Upper lobe of left lung (tissue), 6 donors: ENCODE measurements at places on chromosomes 1 and 21. TPM values are rescaled to one million over a fixed set of nuclear protein-coding genes. Genes with fewer than 3 reads are reported as not detected.

DNA sequence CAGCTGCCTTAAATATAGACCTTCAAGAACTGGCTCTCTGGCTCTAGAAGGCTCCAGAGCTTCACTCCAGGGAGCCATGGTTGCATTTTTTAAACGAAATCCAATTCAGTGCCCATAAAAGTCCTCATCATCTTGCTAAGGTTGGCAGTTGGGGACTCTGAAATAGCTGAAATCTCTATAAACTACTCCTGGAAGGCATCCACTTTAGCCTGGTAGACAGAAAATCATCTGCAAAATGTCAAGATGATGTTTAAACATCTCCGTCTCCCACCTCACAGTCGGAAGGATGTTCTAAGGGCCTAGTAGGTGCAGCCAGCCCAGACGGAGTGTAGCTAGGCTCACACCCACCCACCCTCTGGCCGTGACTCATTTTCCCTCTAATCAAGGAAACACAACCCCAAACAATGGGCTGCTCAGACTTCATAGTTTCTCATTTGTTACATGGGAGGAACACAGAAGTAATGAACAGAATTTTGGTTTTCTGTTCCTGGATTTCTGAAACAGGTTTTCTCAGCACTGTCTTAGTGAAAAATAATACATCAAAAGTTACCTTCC lies 235.4 kb upstream of the KAZN start:
- DNase-seq, result no peak

The SLC37A1 gene
- 69.9 TPM for total RNA-seq

DNA sequence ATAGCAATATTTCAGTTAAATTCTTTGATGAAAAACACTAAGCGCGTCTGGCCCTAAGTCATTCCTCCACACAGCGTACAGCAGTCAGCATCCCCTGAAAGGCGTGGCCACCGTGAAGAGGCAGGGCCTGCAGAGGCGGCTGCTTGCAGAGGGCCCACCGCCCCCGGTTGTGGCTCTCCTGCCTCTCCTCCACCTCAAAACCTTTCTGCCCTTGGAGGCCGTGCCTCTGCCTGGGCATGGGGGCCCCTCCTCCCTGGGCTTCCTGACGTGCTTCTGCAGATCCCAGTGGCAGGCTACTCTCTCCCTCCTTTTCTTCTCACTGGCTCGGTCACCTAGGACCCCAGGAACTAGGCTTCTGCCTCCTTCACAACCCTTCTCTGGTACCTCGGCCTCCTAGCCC lies 16.2 kb downstream of the CLSTN1 start:
- no peak for DNase-seq

The CENPL gene
- total RNA-seq, result 1.8 TPM

The SYPL2 gene
- total RNA-seq, result 0.30 TPM

The UBAP2L gene
- total RNA-seq, result 137 TPM

The CIART gene
- total RNA-seq, result 3.0 TPM

The ZNF683 gene
- total RNA-seq, result 1.3 TPM

DNA sequence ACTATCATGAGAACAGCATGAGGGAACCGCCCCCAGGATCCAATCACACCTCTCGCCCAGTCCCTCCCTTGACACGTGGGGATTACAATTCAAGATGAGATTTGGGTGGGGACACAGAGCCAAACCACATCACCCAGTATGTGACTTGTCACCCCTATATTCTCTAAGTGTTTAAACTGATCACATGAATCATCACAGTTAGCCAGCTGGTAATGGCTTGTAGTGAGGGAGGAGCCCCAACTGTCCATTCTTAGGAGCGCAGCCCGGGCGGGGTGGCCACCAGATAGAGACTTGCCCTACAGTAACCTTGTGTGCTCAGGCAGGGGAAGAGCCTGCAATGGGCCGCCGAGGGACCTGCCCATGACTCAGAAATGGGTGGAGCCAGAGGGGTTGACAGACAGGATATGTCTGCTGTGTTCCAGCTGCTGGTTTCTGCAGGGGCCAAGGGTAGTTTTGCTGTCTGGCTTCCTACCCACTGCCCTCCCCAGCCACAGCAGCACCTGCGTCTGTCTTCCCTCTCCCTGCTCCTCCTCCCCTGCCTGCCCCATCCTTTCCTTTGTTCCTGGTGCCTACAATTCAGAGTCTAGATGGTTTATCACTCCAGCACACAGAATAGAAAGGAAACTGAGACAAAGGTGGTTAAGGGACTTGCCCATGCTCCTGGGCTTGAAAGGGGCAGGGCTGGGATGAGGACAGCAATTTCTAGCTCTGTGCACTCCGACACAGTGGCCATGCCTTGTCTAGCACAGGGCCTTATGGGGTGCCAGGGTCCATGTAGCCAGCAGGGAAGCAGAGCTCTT lies 9.2 kb downstream of the ABCG1 start:
- peak; percentile 95 for DNase-seq

DNA sequence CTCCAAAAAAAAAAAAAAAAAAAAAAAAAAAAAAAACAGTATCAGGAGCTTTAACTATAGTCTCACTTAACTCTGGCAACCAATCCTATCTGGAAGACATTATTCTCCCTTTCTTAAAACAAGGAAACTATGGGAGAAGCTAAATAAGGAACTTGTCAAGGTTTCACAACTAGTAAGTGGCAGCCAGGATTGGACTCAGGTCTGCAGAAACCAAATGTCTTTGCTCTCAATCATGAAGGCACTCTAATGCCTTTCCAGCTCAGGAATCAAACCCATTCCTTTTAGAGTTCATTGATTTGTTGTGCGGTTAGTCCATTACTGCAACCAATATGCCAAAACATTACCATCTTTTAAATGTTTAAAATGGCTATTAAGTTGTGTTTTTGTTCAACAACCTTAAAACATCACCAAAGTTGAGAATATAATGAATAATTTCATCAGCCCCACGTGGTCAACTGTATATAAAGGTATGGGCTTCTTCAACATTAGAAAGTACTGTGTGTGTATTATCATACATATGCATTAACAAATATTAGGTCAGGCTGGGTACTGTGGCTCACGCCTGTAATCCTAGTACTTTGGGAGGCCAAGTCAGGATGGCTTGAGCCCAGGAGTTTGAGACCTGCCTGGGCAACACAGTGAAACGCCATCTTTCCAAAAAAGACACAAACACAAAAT lies 1.5 kb downstream of the EPRS1 start:
- DNase-seq, result no peak

DNA sequence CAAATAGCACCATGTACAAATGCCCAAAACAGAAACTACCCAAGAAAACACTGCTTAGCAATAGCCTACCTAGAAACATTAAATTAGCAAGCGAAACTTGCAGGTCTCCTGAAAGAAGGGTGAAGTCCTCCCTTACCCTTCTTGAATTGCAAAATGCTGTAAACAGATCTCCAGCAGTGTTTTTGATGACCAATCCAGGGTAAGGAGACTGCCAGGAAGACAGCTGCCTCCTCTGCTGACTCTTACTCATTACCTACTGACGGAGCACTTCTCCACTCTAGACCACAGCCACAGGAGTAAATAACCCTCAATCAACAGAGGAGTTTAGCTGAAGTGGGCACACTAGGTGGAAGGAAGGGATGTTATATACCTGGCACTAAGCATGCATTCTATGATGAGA lies 32.2 kb upstream of the GADD45A start:
- no peak for DNase-seq

The FAM43B gene
- total RNA-seq, result 1.2 TPM

- DNase-seq, result no peak
Measured at GRCh38 chr1:4745560-4745959, 91.2 kb downstream of the AJAP1 start.

GRCh38 chr1:194802572-194802971 lies 1616.2 kb upstream of the B3GALT2 start:
- no peak for DNase-seq

DNA sequence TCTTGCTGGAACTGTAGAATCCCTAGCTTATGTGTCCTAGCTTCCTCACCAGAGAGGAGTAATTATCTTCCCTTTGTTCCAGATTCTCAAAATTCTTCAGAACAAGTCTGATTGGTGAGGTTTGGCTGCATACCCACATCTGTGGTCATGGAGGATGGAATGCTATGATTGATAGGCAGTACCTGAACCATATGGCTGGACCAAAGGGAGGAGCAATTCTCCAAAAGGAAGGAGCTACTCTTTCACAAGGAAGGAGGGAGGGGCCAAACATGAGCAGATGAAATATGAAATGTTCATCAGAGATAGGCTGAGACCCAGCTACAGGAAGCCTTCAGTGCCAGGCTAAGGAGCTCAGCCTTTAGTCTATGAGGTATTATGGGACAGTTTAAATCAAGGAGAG lies 5.0 kb upstream of the RNF19B start:
- DNase-seq, result no peak

DNA sequence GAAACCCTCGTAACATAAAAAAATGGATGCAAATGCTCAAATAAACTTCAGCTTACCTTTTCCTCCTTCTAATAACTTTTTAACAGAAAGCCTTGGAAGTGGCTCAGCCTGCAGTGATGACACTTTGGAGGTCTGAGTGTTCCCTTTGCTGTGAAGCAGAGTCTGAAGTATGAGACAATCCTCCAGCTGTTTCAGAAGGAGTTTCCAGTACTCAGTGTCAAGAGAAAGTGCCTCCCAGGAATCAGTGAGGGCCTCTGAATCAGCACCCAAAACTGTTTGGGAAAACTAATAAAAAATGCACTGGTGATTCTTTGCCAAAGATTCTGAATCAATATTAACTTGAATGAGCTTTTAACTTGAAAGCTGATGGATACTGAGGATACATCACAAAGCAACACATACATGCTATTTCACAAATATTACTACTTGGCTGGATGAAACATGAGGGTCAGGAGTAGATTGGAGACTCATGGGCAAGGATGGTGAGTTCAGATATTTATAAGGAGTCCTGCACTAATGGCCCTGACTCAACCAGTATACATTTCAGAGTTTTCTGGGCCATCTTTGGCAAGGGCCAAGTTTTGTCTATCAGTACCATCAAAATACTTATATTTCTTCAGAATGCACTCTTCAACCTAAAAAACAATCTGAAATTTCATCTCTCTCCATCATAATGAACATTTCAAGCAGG lies 77.0 kb downstream of the IARS2 start:
- no peak for DNase-seq

DNA sequence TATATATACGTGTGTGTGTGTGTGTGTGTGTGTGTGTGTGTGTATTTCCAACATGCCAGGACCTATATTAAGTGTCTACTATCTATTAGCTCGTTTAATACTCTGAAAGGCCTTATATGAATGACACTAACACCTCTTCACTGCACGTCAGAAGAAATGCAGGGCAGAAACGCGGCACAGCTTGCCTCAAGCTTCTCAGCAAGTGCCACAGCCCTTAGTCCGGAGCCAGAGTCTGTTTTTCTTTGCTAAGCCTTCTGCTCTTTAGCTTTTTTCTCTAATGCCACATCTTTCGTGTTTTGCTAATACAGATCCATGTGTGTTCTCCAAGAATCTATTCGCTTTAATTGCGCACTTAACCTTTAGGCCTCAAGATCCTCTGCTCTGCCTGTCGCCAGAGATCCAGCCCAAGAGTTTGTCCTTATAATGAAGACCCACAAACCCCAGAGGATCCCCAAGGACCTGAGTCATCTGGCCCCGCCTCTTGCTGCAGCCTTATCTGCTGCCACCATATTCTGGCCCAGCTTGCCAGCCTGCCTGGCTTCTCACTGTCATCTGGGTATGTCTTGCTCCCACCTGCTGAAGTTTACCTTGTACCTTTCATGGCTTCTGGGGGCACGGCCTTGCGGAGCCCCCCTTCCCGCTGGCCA lies 2.0 kb upstream of the TRIM58 start:
- peak; percentile 26 for DNase-seq

DNA sequence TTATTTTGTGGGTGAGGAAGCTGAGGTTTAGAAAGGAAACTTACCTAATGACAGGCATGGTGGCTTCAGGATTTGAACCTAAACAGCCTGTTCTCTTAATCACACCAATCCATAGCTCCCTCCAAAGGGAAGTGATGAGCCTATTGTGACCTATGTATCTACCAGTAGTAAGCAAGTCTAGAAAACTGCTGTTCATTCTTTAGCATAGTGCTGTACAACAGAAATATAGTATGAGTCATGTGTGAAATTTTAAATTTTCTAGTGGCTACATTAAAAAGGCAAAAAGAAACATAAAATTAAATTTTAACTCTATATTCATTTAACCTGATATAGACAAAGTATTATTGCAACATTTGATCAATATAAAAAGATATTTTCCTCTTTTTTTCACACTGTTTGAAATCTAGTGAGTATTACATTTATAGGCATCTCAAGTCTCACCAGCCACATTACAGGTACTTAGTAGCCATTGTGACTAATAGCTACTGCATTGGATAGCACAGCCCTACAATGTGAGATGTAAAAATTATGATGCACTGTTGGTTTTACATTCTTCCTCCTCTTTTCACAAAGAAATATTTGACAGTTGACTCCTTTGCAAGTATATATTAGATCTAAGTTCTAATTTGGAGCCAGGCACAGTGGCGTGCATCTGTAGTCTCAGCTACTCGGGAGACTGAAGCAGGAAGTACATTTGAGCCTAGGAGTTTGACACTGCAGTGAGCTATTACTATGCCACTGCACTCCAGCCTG lies 16.6 kb downstream of the IPO9 start:
- DNase-seq, result no peak

The TAS1R2 gene
- not detected for total RNA-seq

The TMEM81 gene
- 3.0 TPM for total RNA-seq

The CD101 gene
- total RNA-seq, result 43.1 TPM

DNA sequence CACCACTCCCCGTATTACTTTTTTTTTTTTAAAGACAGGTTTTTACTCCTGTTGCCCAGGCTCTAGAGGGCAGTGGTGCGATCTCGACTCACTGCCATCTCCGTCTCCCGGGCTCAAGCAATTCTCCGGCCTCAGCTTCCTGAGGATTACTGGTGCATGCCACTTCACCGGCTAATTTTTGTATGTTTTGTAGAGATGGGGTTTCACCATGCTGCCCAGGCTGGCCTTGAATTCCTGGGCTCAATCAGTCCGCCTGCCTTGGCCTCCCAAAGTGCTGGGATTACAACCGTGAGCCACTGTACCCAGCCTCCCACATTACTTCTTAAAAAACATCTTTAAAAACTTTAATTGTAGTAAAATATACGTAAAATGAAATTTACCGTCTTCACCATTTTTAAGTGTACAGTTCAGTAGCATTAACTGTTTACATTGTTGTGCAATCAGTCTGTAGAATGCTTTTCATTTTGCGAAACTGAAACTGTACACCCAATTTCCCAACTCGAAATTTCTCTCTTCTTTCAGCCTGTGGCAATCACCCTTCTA lies 77.0 kb downstream of the ZMYM4 start:
- DNase-seq, result no peak

The SERPINC1 gene
- total RNA-seq, result 1.5 TPM

GRCh38 chr1:58738876-58739275 lies 39.0 kb upstream of the MYSM1 start:
- no peak for DNase-seq

The LIPI gene
- total RNA-seq, result not detected

The PGLYRP4 gene
- not detected for total RNA-seq
